Small intestine (tissue), 16 donors: ENCODE measurements at places on chromosomes 1 and 21.
A peak's percentile ranks its signal among the peaks of the same experiment; 100 is the strongest.

- peak; percentile 39 for DNase-seq
Measured at GRCh38 chr1:17053086-17053684, 647 bp downstream of the SDHB start.

- DNase-seq = no peak
Measured at GRCh38 chr21:26709090-26709489, 136.0 kb upstream of the CYYR1 start.

DNA sequence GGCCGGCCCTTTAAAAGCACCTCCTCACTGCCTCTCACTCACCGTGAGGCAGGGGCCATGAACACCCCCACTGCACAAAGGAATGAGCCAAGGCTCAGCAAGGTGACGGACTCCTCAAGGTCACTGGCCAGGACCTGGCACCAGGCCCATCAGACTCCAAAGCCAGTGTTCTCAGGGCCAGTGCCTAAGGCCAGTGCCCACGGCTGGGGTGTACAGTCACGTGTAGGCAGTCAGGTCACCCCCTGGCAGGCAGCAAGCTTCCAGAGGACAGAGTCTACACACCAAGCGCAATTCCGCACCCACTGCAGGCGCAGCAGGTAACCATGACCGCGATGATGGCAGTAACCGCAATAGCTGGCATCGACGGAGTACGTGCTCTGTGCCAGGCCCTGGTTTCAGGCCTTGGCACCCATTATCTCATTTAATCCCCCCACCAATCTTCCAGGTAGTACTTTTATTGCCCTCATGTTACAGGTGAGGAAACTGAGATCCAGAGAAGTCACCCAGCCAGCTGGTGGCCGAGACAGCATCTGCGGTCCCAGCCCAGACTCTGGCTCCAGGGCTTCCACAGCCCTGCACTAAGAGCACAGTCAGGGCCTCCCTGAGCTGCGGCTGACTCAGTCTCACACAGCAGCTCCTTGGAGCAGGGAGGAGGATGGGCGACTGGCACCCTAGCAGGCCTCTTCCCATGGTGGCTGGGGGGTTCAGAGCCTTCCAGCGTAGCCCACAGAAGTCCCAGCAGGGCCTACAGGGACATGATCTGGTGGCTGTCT is 27.0 kb downstream of the RAP1GAP start:
- DNase-seq = no peak

DNA sequence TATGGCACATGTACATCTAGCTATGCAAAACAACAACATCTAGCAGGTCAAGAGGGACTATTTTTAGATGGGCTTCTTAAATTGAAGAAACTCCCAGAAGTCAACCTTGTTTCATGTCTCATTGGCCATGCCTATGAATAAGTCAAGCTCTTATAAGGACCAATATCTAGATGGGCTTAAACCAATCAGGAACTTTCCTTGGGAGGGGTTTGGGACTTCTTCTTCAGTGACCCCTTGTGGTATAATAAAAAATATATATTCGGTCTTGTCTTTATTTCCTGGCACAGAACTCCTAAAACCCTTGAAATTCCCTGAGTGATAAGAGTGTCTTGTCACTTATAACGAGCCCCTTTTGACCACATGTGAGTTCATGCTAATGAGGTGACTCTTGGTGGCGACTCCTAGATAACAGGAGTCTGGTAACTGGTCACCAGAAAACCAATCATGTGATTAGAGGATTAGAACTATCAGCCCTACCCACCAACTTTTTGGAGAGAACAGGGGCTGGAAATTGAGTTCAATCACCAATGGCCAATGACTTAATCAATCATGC is 218.3 kb downstream of the HHIPL2 start:
- DNase-seq = no peak

DNA sequence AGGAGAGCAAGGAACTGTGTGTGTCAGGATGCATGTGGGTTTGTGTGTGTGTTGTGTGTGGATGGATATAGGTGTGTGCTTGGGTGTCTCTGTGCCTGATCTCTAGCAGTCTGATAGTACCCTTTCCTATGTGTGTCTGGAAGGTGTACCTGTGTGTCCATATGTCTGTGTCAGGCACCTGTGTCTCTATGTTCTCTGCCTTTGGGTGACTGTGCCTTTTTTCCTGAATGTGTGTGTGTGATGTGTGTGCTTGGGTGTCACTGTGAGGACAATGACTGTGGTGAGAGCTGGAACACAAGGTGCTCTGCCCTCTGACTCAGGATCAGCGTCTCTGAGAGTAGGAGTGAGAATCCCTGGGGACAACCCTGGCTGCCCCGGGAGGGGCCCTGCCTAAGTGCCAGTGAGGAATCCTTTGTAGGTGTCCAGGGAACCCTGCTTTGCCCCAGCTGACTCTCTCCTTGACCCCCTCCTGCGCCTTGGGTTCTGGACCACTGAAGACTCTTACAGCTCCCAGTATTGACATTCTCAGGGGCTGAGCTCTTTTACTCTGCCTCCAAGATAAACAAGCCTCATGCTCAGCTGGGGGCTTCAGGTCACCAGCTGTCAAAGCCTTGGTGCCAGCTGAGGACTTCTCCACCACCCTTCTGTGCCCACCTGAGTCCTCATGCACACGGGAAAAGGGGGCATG is 735 bp upstream of the EFNA3 start:
- peak; percentile 40 for DNase-seq
